ENCODE measurements at places on chromosomes 3 and 15.

GRCh38 chr3:4772171-4772804 is 206.9 kb upstream of the BHLHE40 start:
- DNase-seq = no peak

DNA sequence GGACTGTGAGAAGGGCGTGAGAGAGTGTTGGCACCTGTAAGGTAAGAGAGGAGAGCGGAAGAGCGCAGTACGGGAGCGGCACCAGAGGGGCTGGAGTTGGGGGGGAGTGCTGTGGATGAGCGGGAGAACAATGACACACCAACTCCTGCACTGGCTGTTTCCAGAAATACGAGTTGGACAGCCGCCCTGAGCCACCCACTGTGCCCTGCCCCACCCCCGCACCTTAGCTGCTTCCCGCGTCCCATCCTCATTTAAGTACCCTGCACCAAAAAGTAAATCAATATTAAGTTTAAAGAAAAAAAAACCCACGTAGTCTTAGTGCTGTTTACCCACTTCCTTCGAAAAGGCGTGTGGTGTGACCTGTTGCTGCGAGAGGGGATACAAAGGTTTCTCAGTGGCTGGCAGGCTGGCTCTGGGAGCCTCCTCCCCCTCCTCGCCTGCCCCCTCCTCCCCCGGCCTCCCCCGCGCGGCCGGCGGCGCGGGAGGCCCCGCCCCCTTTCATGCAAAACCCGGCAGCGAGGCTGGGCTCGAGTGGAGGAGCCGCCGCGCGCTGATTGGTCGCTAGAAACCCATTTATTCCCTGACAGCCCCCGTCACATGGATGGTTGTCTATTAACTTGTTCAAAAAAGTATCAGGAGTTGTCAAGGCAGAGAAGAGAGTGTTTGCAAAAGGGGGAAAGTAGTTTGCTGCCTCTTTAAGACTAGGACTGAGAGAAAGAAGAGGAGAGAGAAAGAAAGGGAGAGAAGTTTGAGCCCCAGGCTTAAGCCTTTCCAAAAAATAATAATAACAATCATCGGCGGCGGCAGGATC is at the start of gene SOX2:
Gene SOX2 (plus strand): TSS at position 601 of the 811 bp plus-strand sequence. CDS start 436 bp downstream, outside the sequence.
- DNase-seq = peak; percentile 77

DNA sequence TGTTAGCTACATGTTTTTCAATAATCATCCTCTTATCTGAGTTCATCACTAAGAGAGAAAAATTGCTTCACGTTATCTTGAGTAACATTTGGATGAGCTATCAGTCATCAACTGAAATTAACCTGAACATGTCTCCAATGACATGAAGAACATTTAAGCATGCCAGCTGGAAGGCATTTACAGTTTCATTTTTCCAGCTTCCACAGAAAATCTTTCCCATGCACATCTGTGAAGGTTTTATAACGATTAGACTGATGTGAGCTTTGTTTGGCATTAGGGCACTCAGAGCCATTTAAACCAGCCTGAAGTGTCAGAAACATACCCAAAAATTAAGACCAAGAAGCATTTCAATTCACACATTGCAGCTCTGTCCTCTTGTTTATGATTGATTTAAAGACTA is 235.8 kb upstream of the ARHGEF26 start:
- DNase-seq = no peak

GRCh38 chr15:68599560-68600071 is 20.8 kb downstream of the CORO2B start:
- DNase-seq = no peak

GRCh38 chr3:18046131-18046915 is 303.9 kb upstream of the TBC1D5 start:
- no peak for DNase-seq

GRCh38 chr3:101999177-101999779 is 150.0 kb downstream of the NFKBIZ start:
- DNase-seq = no peak

GRCh38 chr3:39158148-39158715 is 4.8 kb upstream of the CSRNP1 start:
- no peak for DNase-seq

DNA sequence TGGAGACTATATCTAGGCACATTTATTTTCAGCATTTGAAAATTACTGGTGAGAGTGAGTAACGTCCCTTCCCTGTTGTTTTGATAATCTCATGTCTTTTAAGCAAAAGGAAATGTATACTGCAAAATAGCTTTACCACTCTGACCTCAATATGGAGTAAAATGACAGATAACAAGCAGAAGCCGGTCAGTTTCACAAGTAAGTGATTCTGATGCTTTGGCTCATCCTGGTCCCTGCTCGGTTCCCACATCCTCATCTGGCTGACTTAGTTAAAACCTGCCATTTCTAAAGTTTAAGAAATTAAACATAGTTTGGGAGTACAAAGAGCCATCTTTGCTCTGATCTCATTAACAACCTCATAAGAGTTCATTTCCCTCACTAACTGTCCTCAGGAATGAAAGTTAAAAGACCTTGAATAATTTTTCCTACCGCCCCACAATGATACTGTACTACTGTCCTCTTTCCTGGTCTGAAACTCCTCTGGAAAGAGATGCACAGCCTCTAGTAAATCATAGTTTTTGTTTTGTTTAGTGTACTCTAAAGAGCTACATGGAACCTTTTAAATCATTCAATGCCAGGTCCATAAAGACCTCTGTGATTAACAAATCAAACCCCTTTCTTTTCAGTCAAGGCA is 72.3 kb upstream of the ICE2 start:
- no peak for DNase-seq

GRCh38 chr3:98563661-98564281 is 29.6 kb downstream of the CPOX start:
- peak; percentile 24 for DNase-seq

DNA sequence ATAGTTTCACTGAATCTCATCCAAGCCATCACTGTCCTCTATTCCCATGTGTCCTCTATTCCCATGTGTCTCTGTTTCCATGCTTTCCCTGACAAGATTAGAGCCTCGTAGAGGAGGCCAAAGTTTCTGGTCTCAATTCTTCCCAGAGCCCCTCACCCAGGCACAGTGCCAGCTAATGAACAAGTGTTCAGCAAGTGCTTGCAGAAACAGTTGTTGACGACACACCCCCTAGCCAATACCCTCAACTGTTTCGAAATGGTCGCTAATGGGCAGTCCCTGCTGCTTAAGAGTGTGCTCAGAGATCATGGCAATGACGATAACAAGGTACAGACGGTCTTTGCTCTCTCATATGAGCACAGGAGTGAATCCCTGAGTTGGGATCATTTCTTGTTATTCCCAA is 73.4 kb downstream of the FAM174B start:
- DNase-seq = no peak

DNA sequence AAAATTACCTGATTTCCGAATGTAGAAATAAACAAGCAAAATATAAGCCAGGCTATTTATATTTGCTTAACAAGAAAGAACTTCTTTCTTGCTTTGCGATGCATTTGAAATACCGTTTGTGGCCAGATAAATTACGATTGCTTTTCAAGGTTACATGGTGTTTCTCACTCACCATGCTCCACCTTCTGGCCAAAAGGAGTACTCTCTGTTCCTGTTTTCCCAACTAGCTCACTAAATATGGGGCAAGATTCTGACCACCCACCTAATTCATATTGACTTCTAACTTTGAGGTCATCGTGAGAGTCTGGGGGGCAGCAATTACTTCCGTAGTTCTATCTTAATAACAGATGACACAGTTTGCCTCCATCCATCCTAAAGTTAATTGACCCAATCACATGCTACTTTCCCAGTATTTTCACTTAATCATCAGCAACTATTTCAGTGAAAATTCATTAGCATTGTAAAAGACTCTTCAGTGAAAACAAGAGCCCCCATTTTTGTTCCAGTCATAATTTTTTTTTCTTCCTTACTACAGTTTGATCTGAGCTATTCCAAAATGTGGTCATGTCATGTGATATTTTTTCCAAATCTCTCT is 25.9 kb downstream of the ACP3 start:
- peak; percentile 58 for DNase-seq

- DNase-seq = no peak
These were observed 1202.1 kb downstream of the ROBO1 start for GRCh38 chr3:78565712-78566111.

DNA sequence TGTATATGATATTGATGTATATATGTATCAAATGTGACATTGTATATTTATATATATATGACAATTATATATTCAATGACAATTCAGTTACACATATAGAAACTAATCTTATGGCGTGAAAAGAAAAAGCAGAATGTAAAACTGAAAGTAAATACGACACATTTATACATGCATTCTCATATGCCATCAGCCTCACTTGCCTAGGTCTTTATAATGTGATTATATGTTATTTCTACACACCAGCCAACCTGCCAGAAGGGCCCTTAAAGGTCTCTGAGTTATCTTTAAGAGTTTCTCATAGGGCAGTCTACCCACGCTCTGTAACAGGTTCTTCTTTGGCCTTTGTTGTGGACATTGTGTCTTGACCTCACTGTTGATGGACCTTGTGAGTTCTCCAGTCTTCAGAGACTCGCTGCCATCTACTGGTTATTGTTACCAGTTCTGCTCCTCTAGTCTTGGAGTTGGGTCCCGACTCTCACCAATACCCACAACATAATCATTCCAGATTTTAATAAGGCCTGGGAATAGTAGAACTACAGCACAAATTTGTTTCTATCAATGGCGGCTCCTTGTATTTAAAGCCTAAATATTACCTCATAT is 371.5 kb upstream of the GOLIM4 start:
- no peak for DNase-seq

GRCh38 chr3:115986555-115987207 is 363.4 kb downstream of the GAP43 start:
- peak; percentile 51 for DNase-seq

DNA sequence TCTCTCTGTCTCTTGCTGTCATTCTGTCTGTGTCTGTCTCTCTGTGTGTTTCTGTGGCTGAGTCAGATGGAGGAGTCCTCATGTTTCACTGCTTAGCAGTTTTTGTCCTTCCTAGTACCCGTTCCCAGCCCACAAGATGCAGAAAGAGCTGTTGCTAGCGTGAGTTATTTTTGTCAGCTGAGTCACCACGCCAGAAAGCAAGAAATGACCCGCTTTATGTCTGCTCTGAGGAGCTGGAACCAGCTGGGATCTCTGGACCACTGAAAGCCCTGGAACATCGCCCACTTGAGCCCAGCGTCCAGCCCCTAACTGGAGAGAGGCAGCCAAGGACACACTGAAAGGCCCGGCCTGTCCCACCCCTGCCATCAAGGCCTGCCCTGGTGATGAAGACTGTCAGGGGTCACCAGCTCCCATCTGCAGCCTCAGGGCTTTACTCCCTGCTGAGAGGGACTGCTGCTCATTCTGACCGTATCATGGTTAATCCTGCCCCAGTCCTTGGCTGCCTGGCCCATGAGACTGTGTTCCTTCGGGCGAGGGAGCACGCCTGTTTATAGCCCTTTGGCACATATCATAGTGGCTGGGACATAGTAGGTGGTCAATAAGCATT is 101.7 kb upstream of the TPM1 start:
- no peak for DNase-seq

- DNase-seq = no peak
These were observed 184.9 kb upstream of the LPP start for GRCh38 chr3:187968883-187969580.

GRCh38 chr3:45509768-45510129 is 84.8 kb upstream of the LIMD1 start:
- no peak for DNase-seq

DNA sequence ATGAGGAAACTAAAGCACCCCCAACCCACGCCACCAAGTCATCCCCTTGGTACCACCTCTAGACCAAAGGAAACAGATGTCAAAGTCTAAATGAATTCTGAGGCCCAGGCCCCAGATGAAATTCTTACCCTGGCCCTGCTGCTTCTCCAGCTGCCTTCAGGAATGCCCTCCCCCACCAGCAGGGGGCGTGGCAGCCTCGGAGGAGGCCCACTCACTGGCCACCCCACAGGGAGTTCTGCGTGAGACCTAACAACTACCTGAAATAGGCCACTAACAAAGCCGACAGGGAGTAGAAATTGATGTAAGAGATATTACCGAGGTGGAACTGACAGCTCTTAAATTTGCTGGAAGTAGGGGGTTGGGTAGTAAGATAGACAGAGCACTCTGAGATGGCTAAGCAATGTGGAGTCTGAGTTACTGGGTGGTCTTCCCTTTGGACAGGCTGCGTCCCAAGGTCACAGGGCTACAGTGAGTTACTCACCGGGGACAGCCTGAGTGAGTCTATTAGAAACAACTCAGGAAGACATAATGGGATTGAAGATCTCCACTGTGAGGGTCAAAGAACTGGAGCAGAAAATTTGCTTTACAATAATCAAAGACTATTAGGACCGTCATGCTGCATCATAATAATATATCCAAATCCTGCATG is 240.7 kb downstream of the SHOX2 start:
- DNase-seq = peak; percentile 23

DNA sequence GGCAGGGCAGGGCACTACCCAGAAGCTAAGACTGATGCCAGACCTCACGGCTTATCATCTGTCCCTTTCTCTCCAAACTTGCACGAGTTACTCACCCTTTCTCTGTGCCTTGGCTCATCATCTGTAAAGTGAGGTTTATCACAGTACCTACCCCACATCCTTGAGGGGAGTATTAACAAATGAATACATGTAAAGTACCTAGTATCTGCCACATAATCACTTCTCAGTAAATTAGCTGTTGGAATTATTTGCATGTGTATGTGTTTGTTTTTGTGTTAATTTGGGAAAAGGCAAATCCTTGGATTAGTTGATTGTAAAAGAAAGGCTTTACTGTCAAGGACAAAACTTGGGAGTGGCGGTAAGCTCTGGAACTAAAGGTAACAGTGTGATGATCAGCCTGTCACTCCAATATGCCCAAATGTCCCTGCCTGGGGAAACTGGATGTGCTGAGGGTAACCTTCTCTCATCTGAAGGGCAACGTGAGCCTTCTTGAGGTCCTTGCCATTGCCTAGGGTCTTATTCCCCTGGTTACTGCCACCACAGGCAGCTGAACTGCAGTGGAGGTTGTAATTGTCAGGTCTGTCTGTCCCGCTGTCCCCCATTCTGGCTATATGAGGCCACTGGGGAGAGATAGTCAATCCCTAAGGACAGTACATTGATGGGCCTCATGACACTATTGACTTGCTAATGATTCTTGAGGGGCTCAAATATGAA is 269.4 kb downstream of the CLSTN2 start:
- no peak for DNase-seq

GRCh38 chr15:94761574-94761973 is 530.2 kb downstream of the MCTP2 start:
- DNase-seq = no peak

- no peak for DNase-seq
These were observed 212.2 kb upstream of the LRRN1 start for GRCh38 chr3:3586843-3587646.

DNA sequence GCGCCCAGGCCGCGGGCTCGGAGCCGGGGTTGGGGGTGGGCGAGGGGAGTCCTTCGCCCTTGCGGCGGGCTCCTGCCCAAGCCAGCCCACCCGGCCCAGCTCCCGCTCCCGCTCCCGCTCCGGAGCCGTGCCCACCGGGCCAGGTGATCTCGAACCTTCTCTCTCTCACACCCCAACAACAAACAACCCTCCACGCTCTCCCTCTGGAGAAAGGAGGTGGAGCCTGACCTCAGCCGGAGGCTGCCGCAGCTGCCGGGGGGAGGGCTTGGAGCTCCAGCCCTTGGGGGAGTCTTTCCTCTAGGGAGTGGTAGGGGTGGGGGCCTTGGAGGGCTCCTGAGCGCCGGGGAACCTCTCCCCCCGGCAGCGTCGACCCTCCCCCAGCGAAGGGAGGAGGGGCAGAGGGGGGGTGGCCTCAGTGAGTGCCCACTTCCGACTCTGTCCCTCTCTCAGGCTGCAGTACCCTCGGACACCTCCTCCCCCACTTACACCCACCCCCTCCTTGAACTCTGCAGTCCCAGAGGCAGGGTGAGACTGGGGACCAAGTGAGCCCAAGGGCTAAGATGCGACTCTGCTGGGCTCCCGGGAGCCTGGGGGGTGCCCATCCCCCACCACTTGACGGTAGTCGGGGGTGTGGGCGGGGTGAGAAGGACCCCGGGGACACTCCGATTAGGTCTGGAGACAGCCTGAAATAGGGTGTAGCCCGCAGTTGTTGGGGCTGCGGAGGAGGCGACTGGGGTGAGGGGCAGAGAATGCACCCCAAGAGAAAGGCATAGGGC is 4.4 kb upstream of the BAHD1 start:
- no peak for DNase-seq
